Epithelial cell of prostate (primary cell): ENCODE measurements at places on chromosomes 2 and 18.

DNA sequence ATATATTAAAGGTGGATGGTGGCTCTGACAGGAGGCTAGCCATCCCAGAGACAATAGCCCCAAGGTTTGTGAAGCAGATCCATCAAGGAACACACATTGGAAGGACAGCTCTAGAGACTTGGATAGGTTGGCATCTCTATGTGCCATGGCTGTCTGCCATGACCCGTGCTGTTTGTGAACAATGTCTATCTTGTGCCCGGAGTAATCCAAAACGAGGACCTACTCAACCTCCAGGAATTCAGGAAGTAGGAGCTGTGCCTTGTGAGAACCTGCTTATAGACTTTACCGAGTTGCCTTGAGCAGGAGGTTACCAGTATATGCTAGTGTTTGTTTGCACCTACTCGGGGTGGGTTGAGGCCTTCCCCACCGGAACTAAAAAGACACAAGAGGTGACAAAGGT, 43.1 kb upstream of the SELENOI start:
- no peak for DNase-seq

DNA sequence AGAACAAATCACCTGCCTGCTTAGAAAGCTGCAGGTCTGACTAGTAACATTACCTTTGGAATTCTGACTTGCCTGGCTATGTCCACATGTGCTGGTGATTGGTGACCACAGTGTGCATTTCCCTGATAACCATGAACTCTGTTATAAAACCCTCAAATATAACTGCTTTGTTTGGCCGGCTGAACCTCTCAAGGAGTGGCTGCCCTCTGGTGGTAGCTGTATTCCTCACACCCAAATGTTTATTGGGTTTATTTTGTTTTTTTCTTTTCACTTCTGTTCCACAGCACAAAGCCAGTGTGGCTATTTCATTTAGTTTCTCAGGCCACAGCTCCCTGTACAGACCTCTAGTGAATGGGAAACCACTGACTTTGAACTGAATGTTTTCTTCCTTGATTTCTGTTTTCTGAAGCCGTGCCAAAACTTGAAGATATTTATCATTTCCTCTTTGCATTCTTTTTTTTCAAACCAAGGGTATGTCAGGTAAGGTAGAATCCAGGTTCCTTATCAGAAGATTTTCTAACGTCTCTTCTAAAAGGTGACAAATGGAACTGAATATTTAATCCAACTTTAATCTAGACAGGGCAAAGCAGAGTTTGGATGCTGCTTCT, 549.0 kb upstream of the VRK2 start:
- no peak for DNase-seq

DNA sequence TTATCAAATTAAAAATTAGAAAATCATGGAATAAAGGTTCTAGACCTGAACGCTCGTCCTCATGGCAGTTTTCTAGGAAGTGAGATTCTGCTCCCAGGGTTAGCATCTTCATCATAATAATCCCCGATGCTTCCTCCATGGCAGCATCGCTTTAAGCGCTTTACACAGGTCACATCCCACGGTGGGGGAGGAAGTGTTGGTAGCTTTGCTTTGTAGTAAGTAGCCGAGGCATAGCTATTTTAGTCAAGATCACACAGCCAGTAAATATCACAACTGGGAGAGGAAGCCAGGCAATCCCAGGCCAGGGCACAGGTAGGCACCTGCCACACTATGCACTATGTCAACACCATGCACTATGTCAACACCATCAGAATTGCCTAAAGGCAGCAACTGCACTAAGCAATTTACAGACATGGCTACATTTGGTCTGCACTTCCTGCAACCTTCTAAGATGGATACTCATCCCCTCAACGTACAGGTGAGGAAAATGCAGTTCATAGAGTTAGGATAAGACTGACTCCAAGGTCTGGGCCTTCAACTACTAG, 205.5 kb downstream of the FBXO15 start:
- DNase-seq: no peak

GRCh38 chr2:135585586-135585985, 54.3 kb downstream of the R3HDM1 start:
- DNase-seq: no peak

DNA sequence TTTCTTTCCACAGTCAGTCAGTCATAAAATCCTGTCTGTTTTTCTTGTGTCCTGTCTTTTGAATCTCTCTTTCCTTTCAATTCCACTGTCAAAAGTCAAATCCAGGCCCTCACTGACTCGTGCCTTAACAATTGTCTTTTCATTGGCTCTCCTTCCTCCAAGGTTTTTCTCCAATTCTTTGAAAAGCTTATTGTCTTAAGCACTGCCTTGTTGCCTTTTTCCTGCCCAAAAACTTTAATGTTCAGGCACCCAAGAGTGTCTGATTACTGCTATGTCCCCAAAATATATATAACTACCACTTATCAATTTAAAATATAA, 13.9 kb upstream of the SULT1C4 start:
- DNase-seq: no peak

GRCh38 chr2:120269076-120269744, 16.6 kb downstream of the RALB start:
- no peak for DNase-seq
